Skeletal muscle cell (primary cell): ENCODE measurements at places on chromosomes 2 and 18.

GRCh38 chr2:126771501-126772195 is 115.7 kb downstream of the GYPC start:
- DNase-seq: no peak

GRCh38 chr2:24985511-24985910 is 13.8 kb upstream of the DNAJC27 start:
- DNase-seq: no peak

DNA sequence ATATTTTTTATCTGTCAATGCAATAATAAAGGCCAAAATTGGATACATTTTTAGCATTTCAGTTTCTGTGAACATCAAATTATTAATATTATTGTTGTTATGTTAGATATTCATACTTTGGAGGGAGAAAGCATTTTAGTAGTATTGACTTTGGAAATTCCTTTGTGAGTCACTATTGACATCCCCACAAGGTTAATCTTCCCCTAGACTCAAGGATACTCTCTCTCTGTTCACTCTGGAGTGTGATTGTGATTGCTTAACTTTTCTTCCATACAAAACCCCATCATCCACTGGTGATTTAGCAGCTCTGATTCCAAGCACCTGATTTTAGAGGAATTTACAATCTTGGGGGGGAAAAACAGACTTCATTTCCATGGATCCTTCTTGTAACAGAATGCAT is 352.0 kb downstream of the THSD7B start:
- peak; percentile 6 for DNase-seq

- DNase-seq: no peak
These were observed 191.7 kb downstream of the ERBB4 start for GRCh38 chr2:212346865-212347264.

DNA sequence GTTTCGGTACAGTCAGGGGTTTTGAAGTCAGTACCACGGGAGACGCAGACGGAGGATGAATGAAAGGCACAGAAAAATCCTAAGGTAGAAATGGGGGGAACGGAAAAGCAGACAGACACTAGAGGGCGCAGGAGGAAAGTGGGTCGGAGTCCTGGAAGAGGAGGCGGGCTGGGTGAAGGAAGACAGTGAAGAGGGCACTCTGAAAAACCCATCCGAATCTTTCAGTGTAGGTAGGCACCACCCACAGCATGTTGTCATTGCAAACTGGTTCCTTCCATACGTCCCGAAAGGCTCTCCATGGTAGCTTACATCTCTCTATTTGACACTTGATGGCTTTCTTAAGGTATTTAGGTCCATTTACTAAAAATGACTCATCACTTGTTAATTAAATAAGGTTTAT is 18.5 kb upstream of the ZNF236 start:
- no peak for DNase-seq

GRCh38 chr2:217804338-217804737 is 198.5 kb downstream of the TNS1 start:
- no peak for DNase-seq

DNA sequence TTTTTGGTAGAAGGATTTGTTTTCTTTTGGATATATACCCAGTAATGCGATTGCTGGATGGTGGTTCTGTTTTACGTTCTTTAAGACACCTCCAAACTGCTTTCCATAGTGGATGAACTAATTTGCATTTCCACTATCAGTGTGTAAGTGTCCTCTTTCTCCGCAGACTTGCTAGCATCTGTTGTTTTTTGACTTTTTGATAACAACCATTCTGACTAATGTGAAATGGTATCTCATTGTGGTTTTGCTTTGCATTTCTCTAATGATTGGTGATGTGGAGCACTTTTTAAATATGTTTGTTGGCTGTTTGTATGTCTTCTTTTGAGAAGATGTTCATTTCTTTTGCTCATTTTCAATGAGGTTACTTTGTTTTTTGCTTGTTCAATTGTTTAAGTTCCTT is 260.9 kb upstream of the CWC22 start:
- DNase-seq: no peak

- no peak for DNase-seq
These were observed 219.7 kb upstream of the CHST9 start for GRCh38 chr18:27404855-27405254.

GRCh38 chr18:25805323-25805722 is 285.1 kb downstream of the SS18 start:
- peak; percentile 96 for DNase-seq

GRCh38 chr2:41965173-41965908 is 82.5 kb upstream of the PKDCC start:
- no peak for DNase-seq

DNA sequence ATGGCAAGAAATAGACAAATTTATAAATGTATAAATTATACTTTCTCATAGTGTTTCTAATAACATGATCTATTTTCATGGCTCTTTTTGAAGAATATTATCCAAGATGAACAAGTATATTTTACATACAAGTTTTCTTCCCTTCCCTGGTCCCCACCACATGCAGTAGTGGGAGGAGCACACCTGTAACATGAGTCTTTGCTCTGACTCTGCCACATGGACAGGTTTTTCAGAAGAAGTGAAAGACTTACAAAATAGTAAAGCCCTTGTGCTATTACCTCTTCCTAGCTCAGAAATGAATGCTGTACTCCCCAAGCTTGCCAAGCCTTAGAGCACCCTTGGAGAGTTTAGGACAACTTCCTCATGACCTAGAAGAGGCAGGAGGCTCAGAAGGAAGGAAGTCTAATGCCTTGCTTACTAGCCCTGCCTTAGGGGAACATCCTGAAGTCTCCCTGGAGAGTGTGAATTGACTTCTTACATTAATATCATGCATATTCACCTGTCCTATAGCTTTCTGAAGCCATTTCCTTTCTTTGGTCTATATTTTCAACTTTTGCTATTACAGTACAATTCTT is 18.4 kb downstream of the MXD1 start:
- no peak for DNase-seq

DNA sequence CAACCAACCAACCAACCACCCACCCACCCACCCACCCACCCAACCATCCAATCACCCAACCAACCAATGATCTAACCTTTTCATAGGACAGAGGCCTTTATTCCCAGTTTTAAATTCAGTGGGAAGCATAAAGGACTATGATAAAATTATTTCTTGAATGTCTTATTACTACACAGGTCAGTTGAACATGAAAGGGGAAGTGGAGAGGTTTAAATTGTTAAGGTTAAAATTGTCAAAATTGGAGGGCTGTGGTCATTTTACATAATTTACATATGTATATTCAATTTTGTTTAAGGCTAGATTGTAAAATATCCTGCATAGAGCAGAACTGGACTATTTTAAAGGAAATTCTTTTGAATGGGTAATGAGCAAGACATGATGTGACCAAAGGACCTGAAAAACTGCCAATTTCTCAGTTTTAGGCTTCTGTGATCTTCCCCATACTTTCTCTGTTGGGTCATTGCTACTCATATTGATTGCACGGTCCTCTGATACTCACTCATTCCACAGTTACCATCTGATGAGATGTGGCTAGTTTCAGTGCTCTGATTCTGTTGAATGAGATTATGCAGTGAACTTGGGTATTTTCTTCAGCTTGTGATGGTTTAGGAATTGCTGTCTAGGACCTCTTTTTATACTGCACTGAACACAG is 127.4 kb downstream of the PLCL1 start:
- no peak for DNase-seq

DNA sequence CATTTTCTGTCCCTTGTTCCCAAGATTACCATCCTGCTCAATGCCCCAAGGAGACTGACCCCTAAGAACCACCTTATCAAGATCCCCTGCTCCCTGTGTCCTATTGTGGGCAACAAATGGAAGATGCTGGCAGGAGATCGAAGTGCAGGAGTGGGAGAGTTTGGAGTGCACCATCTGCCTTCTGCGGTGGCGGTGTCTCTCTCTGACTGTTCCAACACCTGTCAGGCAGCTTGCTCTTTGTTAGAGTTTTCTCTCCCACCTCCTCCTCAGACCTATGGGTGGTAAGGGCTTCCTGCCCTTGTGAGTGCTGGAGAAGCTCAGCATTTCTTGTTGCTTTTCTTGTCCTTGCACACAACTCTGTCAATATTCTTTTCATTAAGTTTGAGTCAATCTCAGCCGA is 64.1 kb upstream of the SPHKAP start:
- DNase-seq: no peak

DNA sequence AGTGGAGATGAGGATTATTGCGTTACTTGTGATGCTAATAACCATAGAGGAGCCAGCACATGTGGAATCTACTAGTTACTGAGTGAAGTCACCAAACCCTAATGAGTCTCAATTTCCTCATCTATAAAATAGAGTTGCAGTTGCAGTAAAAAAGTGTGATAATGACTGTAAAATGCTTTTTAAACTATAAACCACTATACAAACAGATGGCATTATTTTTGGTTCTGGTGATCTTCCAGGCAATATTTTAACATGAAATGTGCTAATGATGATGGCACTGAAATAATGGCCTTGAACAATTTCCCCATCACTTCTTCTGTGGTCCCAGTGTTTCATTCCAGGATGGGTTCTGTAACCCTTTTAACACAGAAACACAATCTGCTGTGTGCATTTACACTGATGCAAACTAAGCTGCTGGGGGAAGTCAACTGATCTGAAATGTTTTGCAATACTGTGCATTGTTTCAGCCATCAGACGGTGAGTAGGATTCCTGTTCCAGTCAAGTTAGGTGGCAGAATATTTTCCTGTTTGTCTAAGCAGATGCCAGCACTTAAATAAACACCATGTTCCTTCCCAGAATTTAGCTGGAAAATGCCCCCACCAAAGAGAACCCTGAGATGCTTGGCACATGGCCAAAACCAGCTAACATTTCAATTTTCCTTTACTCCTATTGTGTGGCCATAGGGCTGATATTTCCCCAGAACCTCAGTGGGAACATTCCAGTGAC is 52.6 kb downstream of the TACR1 start:
- DNase-seq: no peak

DNA sequence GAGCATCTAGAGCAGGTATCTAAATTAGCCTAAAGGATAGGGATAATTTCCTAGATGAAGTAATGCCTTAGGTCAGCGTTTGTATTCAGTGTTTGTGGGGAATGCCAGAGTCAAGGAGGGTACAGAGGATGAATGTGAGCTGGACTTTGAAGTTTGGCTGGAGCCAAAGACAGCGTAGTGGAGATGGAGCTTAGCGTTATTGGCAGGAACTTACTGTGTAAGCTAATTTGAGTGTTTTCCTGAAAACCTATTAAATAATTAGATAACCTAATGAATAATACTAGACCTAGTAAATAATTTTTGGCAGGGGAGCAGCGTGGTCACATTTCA is 4.2 kb downstream of the RNF138 start:
- no peak for DNase-seq

DNA sequence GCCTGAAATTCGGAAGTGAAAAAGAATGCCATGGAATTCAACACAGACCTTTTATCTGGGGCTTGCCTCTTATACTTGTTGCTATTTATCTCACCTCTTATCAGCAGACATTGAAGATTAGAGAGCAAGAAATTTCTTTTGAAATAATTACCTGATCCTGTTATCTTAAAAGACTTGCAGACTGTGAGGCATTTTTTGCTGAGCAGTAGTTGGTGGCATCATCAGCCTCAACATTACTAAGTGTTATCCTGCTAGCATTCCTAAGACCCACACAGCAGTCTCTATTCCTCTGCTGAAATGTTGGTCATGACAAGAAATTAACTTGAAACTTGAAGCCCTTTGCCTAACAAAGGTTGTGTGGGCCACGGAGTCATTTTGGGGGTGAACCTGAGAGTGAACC is 186.5 kb downstream of the TRIB2 start:
- no peak for DNase-seq

GRCh38 chr2:173351879-173352278 is 2.8 kb upstream of the CDCA7 start:
- DNase-seq: no peak

GRCh38 chr2:172131713-172132555 is 29.2 kb upstream of the DLX2 start:
- DNase-seq: no peak

DNA sequence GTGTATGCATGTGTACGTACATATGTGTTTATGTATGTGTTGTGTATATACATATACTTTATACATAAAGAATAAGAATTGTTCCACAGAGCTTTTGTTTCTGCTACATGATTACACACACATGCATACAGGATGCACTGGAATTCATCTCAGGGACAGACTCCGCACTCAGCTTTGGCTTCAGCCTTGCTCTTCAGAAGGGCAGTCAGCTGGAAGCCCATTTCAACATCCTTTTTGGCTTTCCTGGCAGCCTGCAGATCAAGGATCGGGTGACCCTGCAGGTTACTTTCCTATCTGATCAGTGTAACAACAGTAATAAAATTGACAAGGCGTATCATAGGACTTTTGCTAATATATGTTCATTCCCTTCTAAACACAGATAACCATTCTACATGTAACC is 144.1 kb upstream of the COPS8 start:
- DNase-seq: no peak

- no peak for DNase-seq
These were observed 206.2 kb downstream of the ARL4C start for GRCh38 chr2:234290671-234291070.

- no peak for DNase-seq
These were observed 130.3 kb upstream of the CCDC68 start for GRCh38 chr18:55089610-55090009.

DNA sequence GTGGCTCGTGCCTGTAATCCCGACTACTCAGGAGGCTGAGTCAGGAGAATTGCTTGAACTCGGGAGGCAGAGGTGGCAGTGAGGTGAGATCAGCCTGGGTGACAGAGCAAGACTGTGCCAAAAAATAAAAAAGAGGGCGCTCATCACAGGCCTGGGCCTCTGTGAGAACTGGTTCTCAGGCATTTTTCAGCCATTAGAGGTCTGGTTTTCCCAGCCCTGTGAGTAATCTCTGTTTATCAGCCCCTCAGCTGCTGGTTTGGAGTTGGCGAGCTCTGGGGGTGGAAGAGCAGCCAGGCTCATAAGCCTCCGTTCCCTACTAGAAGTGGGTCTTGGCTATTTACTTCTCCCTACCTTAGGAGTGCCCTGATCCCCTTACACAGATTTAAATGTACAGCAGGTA is 53.1 kb downstream of the CHRNA1 start:
- DNase-seq: peak; percentile 3

GRCh38 chr2:158776231-158776630 is 18.9 kb upstream of the DAPL1 start:
- no peak for DNase-seq

GRCh38 chr2:203379156-203379555 is 51.0 kb downstream of the ABI2 start:
- no peak for DNase-seq

DNA sequence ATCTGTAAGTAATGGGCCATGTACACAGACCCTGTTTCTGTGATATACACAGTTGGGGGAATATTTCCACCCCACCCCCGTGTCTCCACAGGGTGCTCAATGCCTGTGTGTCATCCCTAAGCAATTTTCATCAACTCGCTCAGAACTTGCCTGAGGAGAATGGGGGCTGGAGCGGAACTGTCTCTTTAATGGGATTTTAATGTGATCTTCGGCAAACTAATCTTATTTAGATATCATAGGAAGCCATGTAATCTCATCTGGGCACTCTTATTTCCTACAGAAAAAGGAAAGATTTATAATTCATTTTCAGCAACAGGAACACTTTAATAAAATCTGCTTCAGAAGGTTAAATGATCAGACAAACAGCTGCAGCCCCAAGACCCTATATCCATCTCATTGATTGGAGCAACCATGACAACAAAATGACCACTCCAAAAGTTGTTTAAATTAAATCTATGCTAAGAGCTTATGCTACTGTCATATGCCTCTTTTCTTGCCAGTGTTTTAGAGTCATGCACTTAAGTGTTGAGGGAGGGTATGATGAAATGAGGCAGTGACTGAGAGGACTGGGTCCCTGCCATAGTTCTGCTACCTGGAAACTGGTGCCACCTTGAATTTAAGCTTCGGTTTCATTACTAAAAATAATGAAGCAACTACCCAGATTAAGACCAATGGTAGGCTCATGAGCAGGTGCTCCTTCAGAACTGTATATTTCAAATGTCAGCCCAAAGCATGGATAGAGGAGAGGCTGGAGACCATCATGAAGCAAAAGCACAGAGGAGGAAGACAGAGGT is 183.1 kb upstream of the DDX18 start:
- no peak for DNase-seq
